A549 treated with GW870086 at 1 μM for 4 hours (cell line): ENCODE measurements at places on chromosomes 2 and 18. TPM values are rescaled to one million over a fixed set of nuclear protein-coding genes. Genes with fewer than 3 reads are reported as not detected.

Gene NCKAP5
- 0.67 to 1.2 TPM (median 0.81 TPM) in 5 replicates for total RNA-seq

Gene GPR17
- total RNA-seq, result 0.08 to 0.16 TPM (median 0.15 TPM) in 3 of 5 replicates, not detected in the others

Gene RNF152
- 0.02 to 0.52 TPM (median 0.17 TPM) in 5 replicates for total RNA-seq

Gene KRTCAP3
- 0.39 to 0.90 TPM (median 0.85 TPM) in 5 replicates for total RNA-seq

Gene ALK
- not detected in 5 replicates for total RNA-seq

Gene NEU2
- total RNA-seq, result not detected in 5 replicates

Gene TYMS
- 166 to 177 TPM (median 168 TPM) in 5 replicates for total RNA-seq

Gene ZNF514
- total RNA-seq, result 4.3 to 7.4 TPM (median 6.8 TPM) in 5 replicates

Gene SERPINB11
- total RNA-seq, result 0.13 to 0.17 TPM (median 0.15 TPM) in 3 of 5 replicates, not detected in the others

Gene CYS1
- total RNA-seq, result 1.2 to 1.5 TPM (median 1.3 TPM) in 5 replicates

Gene SPDYA
- 0.08 to 0.47 TPM (median 0.24 TPM) in 5 replicates for total RNA-seq

Gene ASB18
- total RNA-seq, result 0.03 TPM in 1 of 5 replicates, not detected in the others

Gene ITM2C
- total RNA-seq, result 67.8 to 81.9 TPM (median 79.8 TPM) in 5 replicates

Gene GPD2
- 21.6 to 36.7 TPM (median 26.7 TPM) in 5 replicates for total RNA-seq

Gene CD8A
- 0.21 to 0.34 TPM (median 0.24 TPM) in 5 replicates for total RNA-seq

Gene GAD1
- 0.38 to 0.71 TPM (median 0.53 TPM) in 5 replicates for total RNA-seq

Gene ZFP36L2
- total RNA-seq, result 27.9 to 38.2 TPM (median 36.2 TPM) in 5 replicates

Gene MLPH
- total RNA-seq, result 236 to 318 TPM (median 297 TPM) in 5 replicates

Gene FBXO41
- 3.5 to 5.6 TPM (median 5.1 TPM) in 5 replicates for total RNA-seq

Gene EVX2
- not detected in 5 replicates for total RNA-seq
